ENCODE measurements at places on chromosomes 6 and 20.

- no peak for DNase-seq
Observed at GRCh38 chr6:166045173-166045859, 122.3 kb downstream of the TBXT start.

DNA sequence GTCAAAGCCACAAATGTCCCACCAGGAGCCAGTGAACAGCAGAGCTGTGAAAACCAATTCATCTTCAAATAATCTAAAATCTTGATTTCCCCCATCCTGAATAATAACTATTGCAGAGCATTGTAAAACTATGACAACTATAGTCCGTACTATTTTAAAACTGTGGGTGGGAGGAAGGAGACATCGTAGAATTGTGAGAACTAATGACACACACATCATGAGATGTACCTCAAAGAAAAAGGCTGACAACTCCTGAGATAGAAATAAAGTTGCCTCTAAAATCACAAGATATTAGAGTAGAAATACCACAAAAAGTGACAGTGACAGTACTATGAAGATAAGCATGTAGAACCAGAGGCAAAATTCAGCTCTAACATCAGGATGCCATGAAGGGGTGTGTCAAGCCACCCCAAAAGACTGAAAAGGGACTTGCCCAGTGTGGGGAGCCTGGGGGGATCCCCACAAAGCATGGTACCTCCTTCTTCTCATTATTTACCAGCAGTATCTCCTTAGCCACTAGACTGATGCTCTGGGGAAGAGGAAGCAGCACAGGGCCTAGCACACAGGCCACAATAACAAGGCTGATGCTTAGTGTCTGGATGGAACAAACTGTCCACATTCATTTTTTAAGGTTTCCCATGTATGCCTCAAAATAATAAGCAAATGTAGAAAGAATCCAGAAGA, 13.4 kb downstream of the NAPB start:
- no peak for DNase-seq

GRCh38 chr6:146194434-146194833, 165.6 kb downstream of the GRM1 start:
- no peak for DNase-seq

GRCh38 chr20:17825960-17826843, 126.4 kb downstream of the BANF2 start:
- no peak for DNase-seq

- DNase-seq = no peak
Observed at GRCh38 chr20:24765316-24766142, 183.5 kb upstream of the CST7 start.

Measured in DMS 273 treated with DMSO at 0.1 percent for 48 hours (cell line).